ENCODE measurements at places on chromosomes 1 and 21.

DNA sequence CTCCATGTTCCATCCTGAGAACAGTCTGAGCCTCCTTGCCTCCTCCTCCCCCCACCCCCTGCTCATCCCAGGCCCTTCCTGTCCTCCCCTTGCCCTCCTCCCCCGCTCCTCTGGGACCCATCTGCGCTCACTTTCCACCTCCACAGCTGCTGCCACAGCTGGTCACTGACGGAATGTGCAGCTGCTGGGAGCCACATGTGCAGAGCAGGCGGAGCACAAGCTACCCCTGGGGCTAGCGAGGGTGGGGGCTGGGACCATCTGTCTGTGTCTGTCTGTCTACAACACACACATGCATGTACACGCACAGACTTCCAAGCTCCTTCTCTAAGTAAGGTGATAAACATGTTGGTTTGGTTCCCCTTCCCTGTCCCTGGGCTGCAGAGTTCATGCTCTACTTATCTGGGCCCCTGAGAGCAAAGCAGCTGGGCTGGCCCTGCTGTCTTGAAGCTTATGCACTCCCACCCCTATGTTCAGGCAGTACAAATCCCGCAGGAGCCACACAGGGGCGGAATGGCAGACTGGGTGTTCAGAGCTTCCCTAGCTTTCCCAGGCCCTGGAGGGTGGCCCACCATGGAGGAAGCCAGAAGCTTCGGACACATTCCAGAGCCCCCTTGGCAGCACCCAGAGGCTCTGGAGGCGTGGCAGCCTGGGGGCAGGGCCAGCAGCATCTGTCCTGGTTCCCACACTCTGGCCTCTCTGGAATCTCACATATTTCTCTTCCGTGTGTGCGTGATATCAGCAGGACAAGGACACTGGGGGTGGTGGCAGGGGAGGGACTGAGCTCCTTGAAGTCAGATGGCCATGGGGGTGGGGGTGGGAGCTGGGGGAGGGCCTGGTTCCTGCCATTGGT lies 7.0 kb upstream of the HEYL start:
- no peak for DNase-seq

- no peak for DNase-seq
These were observed 32.4 kb downstream of the GREM2 start for GRCh38 chr1:240579511-240579910.

DNA sequence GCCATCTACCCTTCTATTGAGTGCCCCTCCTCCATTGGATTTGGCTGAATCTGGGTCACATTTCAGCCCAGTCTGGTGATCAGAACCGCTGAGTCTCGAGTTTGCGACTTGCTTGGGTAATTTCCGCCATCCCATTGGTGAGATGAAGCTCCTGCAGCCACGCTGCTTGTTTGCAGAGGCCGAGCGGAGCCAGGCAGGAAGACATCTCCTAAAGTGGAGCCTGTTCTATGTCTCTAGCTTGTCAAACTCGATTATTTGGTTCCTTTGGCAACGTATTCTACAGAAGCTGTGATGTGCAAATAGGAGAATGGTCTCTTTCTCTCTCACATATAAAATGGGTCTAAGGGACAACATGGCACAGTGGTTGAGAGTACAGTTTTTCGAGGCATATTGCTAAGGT lies 206.8 kb upstream of the PLXNA2 start:
- no peak for DNase-seq

- no peak for DNase-seq
These were observed 48.7 kb upstream of the KCNJ15 start for GRCh38 chr21:38208118-38208517.

- no peak for DNase-seq
These were observed 73.6 kb upstream of the LYPLAL1 start for GRCh38 chr1:219100059-219100458.
